ENCODE measurements at places on chromosomes 16 and 17. TPM values are rescaled to one million over a fixed set of nuclear protein-coding genes. Genes with fewer than 3 reads are reported as not detected.

Gene MMP28
- 3.6 TPM for polyA plus RNA-seq

Gene ST6GALNAC2
- 3.3 TPM for polyA plus RNA-seq

Gene ORC6
- 10.3 TPM for polyA plus RNA-seq

Gene MYO1D
- polyA plus RNA-seq = 5.8 TPM

Gene AANAT
- 0.37 TPM for polyA plus RNA-seq

Gene KRT13
- not detected for polyA plus RNA-seq
